ENCODE measurements at places on chromosomes 3 and 15.

DNA sequence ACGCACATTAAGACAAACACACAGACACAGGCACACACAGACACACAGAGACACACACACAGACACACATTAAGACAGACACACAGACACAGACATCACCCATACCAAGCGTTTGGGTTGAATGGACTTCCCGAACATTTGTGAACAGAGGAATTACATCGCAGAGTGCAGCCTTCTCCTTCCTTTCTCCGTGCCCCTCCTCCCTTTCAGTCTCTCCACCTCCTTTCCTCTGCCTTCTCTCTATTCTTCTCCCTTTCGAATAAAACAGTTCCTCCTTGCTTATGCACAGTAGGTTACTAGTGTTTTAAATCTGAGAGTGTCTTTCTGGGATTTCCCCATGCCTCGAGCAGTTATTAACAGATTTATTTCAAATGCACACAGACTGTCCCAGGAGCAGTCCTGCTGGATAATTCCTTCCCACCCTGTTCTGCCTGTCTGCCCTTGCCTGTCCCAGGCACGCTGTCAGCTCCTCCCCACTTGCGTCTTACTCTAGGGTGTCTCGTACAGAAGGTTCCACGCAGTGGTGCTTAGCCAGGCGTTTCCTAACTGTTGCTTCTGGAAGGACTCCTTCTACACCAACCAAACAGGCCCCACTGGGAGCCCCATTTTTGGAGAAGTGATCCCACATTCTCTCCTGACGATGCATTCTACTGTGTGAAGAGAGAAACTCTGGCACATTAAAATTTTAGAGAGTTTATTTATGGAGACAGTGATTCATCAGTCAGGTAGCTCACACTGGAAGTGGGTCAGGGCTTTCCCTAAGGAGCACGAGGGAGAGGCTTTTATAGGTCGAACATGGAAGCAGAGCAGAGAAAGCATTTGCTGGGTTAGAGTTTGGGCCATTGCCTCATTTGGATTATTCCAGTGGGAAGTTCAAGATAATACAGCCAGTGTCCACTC is 163.8 kb downstream of the SV2B start:
- no peak for DNase-seq

DNA sequence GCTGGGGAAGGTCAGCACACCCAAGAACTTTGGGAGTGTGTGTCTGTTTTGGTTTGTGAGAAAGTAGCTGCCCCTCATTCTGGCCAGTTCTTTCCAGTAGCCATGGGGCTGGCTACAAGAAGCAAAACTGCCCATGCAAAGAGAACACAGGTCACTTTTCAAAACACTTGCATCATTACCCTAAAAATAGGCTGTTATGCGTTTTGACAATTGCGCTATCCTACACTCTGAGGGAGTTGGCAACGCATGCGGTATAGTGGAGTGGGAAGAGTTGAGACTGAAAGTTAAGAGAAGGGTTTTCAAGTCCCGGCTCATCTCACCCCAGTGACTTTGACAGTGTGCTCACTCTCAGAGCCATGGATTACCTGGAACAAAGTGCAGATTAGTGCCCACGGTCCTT is 41.8 kb upstream of the MYZAP start:
- no peak for DNase-seq

DNA sequence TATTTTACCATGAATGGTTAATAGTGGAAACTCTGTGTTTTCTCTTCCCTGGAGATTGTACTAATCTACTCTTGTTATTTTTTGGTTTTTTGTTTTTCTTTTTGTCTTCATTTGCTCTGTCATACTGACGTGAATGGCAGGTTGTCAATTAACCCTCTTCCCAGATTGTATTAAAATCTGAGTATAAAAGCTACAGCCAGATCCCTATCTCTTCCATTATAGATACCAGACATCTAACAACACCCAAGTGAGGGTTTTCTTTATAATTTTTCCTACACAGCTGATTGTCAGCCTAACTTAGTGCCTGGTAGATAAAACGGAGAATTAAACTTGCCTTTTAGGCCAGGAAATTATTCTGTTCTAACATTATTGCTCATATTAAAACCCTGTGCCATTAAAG is 162.6 kb downstream of the IL5RA start:
- DNase-seq = no peak

- DNase-seq = no peak
Measured at GRCh38 chr3:32097768-32098167, 8.7 kb upstream of the GPD1L start.

GRCh38 chr3:73509066-73509465 is 115.7 kb downstream of the PDZRN3 start:
- DNase-seq = no peak

GRCh38 chr3:20406611-20407011 is 220.6 kb upstream of the SGO1 start:
- DNase-seq = no peak

- DNase-seq = no peak
Measured at GRCh38 chr3:157135671-157136396, 24.1 kb downstream of the CCNL1 start.

GRCh38 chr3:30421266-30421665 is 185.1 kb upstream of the TGFBR2 start:
- DNase-seq = no peak

DNA sequence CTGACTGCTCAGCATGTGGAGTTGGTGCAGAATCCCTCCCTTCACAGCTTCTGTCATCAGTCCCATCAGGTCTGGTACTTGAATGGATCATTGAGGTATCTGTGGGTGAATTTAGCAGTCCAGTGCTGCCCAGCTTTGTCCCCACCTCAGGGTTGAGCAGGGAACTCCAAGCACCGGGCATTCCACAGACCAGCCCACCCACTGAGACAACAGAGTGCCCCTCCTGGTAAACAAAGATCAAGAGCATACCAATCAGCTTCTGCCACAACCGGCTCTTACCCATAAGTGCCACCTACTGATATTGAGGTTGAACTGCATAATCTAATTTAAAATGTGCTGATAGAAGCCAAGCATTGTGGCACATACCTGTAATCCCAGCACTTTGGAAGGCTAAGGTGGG is 57.1 kb upstream of the FXR1 start:
- DNase-seq = no peak

DNA sequence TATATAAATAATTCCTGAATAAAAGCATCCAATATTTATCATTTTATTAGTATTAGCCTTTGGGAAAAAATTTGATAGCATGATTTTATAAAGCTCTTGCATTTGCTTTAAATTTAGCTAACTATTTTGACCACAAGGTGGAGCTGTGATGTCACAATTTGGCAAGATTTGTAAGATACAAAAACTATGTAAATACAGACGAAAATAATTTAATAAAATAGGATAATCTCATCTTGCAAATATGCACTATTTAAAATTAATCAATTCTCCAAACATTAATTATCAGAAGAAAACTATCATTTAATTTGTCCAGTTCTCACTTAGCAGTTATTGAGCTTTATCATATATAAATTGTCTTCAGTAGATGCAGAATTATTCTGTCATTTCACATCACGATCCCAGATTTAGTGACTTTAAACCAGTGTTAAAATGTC is 95.4 kb downstream of the PLOD2 start:
- no peak for DNase-seq

GRCh38 chr3:112761062-112761638 is 85.5 kb downstream of the CD200R1L start:
- no peak for DNase-seq

DNA sequence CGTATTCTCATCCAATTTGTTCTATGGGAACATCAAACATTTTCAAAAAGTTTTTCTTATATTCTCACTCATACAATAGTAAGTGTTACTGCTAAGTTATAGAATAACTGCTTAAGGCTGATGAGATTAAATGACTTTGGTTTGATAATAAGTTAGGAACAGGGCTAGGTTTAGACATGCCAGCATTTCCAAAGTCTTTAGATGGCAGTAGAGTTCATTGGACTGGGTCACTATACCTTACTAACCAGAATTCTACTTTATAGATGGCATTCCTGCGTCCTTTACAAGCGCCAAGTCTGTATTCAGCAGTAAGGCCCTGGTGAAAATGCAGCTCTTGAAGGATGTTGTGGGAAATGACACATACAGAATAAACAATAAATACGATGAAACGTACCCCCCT is 21.7 kb downstream of the PLAAT1 start:
- no peak for DNase-seq

DNA sequence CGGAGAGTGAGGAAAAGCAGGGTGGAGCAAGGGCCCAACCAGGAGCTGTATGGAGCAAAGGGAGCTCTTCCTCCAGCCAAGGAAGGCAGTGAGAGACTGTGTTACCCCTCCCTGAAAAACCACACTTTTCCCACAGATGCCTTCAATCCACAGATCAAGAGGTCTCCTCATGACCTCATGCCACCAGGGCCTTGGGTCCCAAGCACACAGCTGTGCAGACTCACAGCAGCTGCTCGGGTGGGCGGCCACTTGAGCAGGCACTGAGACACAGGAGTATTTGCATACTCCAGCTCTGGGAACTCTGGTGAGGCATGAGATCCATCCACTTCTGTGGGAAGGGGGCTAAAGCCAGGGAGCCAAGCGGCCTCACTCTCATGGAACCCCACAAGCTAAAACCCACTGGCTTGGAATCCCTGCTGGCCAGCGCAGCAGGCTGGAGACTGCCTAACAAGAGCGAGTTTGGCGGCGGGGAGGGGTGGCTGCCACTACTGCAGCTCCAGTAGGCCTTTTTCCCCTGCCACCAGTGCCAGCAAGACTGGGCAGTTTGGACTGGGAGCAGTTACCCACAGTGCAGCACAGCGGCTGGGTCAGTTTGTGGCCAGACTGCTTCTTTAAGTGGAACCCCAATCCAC is 880.6 kb upstream of the ARPP21 start:
- no peak for DNase-seq

DNA sequence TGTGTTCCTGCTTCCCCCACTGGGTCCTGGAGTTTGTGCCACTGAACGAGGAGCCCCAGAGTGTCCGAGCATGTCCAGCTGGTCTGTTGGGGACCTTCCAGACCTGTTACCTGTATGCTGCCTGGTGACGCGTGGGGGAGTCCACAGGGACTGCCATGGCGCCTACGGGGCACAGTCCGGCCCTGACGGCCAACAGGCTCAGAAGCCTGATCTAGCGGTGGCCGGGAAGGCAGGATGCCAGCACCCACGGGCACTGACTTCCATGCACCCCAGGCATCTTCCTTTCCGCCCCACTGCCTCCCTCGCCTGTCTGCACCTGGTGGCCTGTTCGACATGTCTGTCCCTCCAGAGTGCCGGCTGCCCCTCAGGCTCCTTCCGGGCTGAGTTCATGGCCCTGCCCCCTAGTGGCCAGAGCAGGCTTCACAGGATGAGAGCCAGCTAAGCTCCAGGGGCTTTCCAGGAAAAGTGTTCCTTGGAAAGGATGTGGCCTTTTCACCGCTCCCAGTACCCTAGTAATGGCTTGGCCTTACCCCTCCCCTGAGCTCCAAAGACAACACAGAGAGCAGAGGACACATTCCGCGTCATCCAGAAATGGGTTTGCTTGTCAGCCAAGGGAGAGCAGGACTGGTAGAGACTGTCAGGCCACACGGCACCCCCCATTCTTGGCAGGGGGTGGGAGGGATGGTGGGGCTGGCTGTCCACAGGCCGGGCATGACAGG is 35.7 kb downstream of the NGRN start:
- DNase-seq = no peak

- DNase-seq = no peak
Measured at GRCh38 chr3:126028096-126028495, 55.8 kb downstream of the SLC41A3 start.

All from D721Med (cell line).